Progenitor cell of endocrine pancreas (in vitro differentiated cells): ENCODE measurements at places on chromosomes 1 and 21.

GRCh38 chr1:16302709-16303627 is 49.3 kb downstream of the FBXO42 start:
- DNase-seq, result no peak

GRCh38 chr1:16960560-16961296 is 19.7 kb downstream of the MFAP2 start:
- peak; percentile 90 for DNase-seq

DNA sequence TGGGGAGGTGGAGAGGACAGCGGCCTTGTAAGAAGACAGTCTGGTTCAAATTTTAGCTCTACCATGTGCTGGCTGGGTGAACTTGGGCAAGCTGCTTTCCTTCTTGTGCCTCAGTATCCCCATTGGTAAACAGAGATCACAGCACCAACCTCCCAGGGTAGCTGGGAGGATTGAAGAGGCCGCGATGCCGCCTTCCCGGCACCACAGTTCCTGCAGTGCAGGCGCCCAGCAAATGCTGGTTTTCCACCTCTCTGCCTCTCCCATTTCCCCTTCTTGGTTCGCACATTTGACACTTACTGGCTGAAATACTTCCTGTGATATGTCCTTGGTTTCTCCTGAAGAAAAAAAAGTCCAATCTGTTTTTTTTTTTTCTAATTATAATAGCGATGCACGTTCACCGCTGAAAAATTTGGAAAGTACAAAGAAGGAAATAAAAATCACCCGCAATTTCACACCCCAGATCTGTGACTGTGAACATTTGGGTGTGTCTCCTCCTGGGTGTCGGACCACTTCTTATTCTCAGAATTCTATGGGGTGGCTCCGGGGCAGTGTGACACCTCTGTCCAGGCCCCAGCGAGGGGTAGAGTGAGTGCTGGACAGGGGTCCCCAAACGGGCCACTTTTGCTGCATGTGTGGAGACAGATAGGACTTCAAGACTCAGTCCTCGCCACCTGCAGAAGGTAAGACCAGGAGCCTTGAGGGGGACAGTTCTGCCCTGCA is 73.1 kb downstream of the RUNX3 start:
- no peak for DNase-seq

DNA sequence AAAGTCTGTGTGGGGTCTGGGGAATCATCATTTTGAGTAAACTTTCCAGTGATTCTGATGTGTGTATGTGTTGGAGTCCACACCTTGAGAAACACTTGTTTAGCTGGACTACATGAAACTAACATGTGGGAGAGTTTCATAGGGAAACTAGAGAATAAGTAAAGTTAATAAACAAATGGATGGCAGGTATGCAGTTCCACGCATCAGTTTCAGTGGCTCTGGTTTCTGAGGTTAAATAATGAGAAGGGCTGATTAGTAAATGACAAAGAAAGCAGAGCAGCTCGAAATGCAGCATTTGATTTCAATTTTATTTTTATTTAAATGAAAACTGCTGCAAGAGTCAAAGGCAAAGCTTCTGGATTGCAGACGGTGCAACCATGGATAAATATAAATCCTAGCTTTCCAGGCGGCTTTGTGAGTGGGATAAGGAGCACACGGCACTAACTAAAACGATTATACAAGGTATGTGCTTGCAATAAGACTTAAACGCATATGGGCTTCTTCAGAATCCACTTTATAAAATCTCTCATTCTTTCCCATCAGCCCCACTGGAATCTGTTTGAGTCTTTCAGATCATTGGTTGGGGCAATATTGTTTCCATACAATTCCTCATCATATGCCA is 310.7 kb downstream of the PLPP3 start:
- DNase-seq, result no peak

GRCh38 chr21:43345746-43346409 is 81.1 kb downstream of the SIK1 start:
- no peak for DNase-seq

- no peak for DNase-seq
These were observed 13.5 kb upstream of the IKBKE start for GRCh38 chr1:206456577-206457370.

- no peak for DNase-seq
These were observed 30.4 kb downstream of the TMEM201 start for GRCh38 chr1:9618909-9619679.

GRCh38 chr1:108124622-108125311 is 75.4 kb downstream of the SLC25A24 start:
- DNase-seq, result no peak
